Endodermal cell (in vitro differentiated cells): ENCODE measurements at places on chromosomes 3 and 15.

DNA sequence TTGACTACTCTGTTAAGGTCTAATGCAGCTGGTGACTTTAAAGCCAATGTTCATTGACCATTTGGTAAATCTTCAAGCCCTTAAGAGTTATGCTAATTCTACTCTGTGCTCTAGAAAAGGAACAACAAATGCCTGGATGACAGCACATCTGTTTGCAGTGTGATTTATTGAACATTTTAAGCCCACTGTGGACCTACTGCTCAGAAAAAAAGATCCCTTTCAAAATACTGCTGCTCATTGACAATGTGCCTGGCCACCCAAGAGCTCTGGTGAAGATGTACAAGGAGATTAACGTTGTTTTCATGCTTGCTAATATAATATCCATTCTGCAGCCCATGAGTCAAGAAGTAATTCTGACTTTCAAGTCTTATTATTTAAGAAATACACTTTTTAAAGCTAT, 110.8 kb downstream of the TBC1D5 start:
- no peak for DNase-seq

- peak; percentile 89 for DNase-seq
Measured at GRCh38 chr3:179653096-179653797, 407 bp downstream of the USP13 start.

DNA sequence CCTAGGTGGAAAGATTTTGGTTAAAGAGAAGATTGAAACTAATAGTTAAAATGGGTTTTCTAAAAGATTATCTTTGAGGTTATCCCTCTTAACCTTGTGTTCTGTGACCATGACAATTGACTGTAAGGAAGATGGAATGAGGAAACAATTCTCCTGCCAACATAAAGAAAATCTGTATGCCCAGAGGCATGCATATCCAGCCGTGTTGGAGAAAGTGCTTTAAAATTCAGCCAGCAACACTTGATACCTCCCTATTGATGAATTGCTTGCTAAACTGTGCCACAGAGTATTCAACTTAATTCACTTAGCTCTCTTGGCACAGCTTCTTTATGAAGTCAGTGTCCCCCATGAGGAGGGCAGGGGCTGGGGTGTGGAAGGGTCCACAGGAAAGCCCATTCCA, 203.5 kb downstream of the UBE2E2 start:
- no peak for DNase-seq

DNA sequence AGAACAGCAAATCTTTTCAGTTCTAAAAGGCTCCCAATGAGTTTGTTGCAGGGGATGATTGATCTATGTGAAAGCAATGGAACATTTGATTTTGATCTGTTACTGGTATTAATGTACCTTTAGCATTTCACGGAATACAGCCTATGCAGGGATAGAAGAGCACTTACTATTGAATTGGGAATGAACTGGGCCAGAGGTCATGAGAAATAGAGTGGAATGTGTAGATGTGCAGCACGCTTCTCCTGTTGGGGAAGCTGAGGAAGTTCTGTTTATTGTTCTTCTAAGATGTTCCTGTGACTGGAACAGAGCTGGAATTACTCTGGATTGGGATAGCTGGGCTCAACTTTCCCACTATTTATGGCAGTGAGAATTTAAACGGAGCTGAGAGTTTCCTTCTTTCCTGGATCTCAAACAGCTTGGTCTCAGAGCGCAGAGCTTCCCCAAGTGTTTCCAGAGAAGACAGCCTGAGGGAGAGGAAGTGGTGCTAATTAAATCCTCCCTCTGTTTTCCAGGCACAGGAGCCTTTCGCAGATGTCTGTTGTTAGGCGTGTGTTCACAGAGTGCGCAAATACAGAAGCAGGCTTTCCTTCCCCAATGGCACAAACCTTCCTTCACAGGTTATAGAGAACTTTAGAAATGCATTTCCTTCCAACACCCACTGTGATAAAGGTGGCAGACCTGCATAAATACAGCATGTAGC, 32.5 kb downstream of the TPRG1 start:
- DNase-seq: no peak

GRCh38 chr15:100245855-100246254, 95.9 kb downstream of the ADAMTS17 start:
- no peak for DNase-seq

- no peak for DNase-seq
Measured at GRCh38 chr3:10419637-10420232, 85.7 kb downstream of the ATP2B2 start.

- no peak for DNase-seq
Measured at GRCh38 chr3:118977118-118977517, 57.5 kb downstream of the IGSF11 start.

DNA sequence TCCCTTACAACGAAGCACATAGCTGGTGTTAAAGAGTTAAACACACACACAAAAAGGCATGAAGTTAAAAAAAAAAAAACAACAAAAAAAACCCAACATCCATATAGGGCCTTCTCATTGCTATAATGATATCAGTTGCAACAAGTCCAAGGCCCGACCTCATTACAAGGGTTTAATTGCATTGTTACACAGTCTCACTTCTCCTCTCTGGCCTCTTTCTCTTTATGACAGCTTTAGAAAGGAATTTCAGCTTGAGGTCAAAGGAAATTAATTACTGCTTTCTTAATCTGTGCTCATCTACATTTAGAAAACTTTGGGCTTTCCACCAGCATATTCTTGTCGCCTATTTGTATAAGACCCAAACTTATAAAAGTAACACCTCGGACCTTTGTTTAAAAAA, 342.1 kb downstream of the NR2F2 start:
- DNase-seq: no peak

GRCh38 chr15:80614711-80615360, 80.3 kb upstream of the ABHD17C start:
- DNase-seq: no peak

- DNase-seq: no peak
Measured at GRCh38 chr15:84947947-84948830, 33.5 kb upstream of the PDE8A start.

DNA sequence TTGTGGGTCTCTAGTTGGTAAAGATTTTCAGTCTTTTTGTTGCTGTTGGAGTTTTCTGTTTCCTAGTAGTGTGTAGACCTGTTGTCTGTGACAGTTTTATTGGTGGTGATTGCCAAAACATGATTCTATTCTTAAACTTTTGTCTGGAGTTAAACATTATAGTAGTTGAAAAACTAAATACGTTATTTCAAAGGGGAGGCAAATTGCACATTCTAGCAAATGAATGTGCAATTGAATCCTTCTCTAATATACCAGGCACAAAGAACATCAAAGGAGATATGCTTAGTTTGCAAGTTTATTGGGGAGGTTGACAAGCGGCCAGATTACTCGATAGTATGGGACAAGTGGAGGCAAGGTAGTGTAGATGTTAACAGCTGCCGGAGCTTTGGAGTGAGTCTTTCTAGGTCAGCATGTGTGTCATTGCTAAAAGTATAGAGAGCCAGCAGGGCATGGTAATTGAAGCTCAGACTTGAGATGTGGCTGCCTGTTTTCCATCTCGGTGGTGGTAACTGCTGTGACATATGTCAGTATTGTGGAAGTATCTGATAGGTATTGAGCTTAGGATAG, 20.6 kb downstream of the CHD2 start:
- no peak for DNase-seq

DNA sequence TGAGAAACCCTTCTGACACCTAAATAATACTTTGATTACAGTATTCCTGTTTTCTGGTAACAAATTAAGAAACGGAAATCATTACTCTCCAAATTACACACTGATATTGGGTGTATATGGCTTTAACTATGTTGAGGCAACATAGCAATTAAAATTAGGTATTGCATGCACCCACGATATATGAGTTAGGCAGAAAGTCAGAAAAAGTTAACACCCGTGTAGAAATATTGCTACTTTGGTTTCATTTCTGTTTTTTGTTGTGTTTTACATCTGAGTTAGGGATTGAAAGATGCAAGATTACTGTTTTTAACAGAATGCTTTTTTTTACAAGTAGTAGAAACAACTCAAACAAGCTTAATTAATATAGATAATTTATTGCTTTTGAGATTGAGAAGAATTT, 327.8 kb downstream of the GBE1 start:
- no peak for DNase-seq

- DNase-seq: no peak
Measured at GRCh38 chr15:37872661-37873060, 61.8 kb upstream of the TMCO5A start.

DNA sequence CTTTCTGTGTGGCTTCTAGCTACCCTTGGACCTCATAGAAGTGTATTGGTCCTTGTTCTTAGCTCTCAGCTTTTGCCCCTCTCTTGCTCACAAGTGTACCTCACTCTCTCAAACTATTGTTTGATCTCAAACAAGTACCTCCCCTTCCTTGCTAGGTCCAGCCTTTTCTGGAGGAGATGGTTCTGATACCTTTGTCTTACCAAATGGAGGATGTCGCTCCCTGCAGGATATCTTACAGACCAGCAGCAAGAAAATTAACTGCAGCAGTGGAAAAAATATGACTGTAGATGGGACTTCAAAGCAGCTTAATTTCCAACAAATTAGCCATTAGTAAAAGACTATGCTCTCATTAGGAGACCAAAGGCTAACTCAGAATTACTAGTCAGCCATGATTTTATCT, 388.1 kb upstream of the ROBO2 start:
- no peak for DNase-seq

DNA sequence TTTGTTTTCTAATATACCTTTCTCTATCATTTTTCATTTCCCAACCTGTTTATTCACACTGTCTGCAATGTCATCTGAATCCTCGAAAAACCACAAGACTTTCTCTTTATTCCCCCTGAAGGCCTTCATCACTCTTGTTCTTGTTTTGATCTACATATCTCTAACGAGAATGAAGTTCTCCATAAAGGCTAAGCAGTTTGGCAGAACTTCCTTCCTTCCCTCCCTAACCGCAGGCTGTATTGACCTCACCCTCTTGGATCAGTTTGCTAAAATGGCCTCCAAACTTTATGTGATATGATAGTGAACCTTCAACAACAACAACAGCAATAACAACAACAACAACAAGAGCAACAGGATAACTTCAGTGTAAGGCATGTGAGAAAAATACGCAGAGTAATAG, 392.8 kb downstream of the TIGIT start:
- no peak for DNase-seq

DNA sequence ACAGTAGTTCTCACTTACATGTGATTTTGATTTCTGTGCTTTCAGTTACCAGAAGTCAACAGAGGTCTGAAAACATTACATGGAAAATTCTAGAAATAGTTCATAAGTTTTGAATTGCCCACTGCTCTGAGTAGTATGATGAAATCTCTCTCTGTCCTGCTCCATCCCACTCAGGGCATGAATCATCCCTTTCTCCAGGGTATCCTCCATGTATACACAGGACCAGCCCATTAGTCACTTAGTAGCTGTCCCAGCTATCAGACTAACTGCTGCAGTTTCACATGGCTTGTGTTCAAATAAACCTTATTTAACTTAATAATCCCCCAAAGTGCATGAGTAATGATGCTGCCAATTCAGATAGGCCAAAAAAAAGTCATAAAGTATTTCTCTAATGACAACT, 38.6 kb downstream of the EPHA3 start:
- DNase-seq: no peak

GRCh38 chr3:22587446-22587845, 615.7 kb upstream of the UBE2E2 start:
- DNase-seq: peak; percentile 68
